NCI-H460 (cell line): ENCODE measurements at places on chromosomes 2 and 18.

- DNase-seq = no peak
These were observed 143.0 kb downstream of the AQP4 start for GRCh38 chr18:26722565-26722931.

DNA sequence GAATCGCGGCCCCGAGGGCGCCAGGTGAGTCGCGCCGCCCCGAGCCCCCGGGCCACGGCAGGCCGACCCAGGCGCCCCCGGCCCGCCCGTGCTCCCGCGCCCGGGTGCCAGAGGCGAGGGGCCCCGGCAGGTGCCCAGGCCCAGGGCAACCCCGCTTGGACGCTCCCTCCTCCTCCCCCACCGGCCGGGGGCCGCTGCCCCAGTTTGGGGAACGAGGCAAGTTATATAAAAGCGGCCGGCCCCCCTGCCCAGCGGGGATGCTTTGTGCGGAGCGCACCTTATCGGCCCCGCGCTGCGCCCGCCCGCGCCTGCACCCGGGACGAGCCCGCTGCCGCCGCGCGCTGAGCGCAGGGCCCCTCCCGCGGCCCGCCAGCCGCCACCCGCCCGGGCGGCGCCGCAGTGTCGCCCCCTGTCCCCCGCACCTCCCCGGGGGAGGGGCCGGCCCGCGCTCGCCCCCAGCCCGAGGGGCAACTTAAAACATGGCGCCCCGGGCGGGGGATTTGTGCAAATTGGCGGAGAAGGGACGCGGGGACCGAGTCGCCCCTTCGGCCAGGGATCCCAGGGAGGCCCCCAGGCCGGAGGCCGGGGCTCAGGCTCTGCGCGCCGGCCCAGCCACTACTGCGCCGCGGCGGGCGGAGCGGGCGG is 639 bp downstream of the EPB41L3 start:
- DNase-seq = no peak

- DNase-seq = no peak
These were observed 10.0 kb downstream of the TTL start for GRCh38 chr2:112491946-112492345.

DNA sequence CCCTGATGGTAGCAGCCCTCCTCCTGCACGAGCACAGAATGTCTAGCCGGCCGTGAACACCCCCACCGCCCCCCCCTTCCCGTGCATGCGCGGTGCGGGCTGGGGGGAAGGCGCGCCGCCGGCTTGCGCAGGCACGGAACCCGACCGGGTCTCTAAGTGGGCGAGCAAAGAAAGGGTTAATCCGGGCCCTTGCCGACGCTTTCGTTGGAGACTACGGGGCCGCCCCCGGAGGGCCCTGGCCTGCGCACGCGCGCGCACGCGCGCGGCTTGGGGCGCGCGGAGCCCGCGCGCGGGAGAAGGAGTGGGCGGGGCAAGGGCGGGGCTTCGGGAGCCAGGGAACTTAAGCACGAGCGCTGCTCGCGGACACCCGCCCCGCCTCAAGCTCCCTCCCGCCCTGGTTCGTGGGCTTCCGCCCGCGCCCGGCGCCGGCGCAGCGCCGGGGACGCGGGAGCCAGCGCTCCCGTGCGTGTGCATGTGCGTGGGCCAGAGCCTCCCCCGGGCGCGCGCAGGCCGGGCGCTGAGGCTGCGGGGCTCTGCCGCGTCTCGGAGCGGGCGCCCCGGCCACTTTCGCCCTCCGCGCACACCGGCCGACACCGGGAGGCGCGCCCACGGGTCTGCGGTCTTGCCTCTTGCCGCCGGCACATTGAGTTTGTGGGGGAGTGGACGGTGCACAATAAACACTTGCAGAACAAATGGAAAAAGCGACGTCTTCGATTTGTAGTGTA is 617 bp upstream of the ZBTB14 start:
- DNase-seq = peak; percentile 90

- no peak for DNase-seq
These were observed 15.4 kb downstream of the PPM1B start for GRCh38 chr2:44184106-44184505.
